ENCODE measurements at places on chromosomes 1 and 21. TPM values are rescaled to one million over a fixed set of nuclear protein-coding genes. Genes with fewer than 3 reads are reported as not detected.

The KRTAP7-1 gene
- not detected for total RNA-seq

The FCN3 gene
- not detected for total RNA-seq

The SERPINC1 gene
- total RNA-seq = 0.18 TPM

The ADORA3 gene
- 0.53 TPM for total RNA-seq

The LIN28A gene
- total RNA-seq = 0.05 TPM

The OR6N1 gene
- total RNA-seq = not detected

The L1TD1 gene
- not detected for total RNA-seq

The EXTL1 gene
- total RNA-seq = not detected

GRCh38 chr1:182163821-182164223 is 102.3 kb upstream of the ZNF648 start:
- no peak for DNase-seq

GRCh38 chr1:228381356-228381755 is 25.3 kb downstream of the TRIM11 start:
- DNase-seq = no peak

- DNase-seq = no peak
Observed at GRCh38 chr1:110597966-110598365, 8.2 kb downstream of the KCNA2 start.

DNA sequence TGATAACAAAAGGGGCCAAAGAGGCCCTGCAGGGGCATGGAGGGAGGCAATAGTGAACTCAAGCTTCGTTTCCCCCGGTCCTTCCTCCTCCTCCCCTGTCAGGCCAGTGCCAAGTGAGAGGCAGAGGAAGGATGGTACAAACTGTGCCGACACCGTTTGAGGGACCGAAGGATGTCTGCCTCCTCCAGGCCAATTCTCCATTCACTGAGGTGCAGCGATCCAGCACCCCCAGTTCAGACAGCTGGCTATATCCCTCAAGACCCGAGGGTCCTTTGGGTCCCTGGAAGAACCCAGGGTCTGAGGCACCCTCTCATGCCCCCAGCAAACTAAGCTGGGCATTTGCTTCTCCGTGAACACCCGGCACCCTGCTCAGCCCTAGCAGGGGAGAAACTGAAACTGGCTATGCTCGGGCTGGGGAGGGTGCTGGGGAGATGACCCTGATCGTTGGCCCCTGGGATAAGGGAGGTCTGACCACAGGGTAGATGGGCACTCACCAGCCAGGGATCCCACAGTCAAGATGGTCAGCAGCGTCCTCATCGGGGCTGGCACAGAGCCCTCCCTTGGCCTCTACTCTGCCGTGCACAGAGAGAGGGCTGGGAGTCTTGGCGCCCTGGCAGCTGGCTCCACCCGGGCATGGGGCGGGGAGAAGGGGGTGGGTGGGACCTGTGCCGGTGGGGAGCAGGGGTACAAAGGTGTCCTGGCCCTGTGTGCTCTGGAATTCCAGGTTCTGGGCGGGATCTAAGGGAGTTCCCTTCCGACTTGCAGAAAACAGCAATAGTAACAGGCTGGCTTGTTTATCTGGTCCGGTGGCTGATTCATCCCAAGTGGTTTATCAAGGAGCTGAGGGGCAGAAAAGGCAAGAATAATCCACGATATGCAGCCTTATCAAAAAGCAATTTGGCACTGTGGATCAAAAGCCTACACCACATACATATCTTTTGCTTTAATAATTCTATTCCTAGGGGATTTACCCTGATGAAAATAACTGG is at the start of gene IL22RA1:
TSS of gene IL22RA1 (minus strand) at position 595 of the 989 bp plus-strand sequence. CDS start at position 537, 58 bp downstream.
- no peak for DNase-seq

DNA sequence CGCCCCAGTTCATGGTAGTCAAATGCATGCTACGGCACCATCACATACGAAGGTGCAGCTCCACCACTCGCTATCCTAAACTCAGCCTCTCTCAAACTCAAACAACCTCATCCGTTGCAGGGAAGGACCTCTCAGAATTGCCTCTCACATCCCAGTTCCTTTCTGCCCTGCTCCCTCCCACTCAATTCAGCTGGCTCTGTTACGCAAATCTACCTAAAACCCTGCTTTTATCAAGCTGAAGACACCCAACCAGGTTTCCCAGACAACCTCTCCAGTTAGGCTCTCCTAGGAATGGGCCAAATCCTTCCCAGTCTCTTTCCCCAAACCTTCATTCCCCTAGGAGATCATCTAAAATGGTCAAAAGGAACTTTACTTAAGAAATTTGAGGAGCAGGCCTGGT is 62.9 kb downstream of the CLSTN1 start:
- no peak for DNase-seq

DNA sequence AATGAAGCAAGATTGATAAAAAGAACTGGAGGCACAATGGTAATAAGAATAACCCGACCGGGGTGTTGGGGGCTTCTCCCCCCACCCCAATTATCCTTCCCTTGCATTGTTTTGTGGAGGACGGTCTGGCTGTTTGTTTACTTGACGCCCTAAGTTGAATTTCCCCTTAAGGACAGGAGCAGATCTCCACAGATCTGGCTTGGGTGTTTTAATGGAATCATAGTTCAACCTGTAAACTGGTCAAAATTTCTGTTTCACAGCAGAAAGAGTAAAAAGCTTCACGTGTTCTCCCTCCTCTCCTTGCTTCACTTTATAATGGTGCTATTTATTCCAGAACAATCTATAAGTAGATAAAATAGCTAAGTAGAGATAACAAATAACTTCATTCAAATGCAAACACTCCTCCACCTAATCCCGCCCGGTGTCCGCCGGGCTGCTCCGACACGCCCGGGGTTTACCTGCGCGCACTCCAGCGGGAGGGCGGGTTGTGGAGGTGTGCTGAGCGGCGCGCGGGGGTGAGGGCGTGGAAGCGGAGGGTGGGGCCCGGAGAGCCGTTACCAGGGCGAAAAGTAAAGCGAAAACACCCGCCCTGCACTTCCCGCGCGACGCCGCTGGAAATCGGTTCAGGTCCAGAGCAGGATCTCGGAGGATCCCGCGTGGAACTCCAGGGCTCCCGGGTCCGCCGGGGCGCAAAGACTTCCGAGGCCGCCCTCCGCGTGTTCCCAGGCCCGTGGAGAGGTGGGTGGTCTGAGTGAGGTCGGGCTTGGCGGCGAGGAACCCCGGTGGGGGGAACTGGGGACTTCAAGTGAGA is 2.0 kb upstream of the ATF3 start:
- DNase-seq = no peak

DNA sequence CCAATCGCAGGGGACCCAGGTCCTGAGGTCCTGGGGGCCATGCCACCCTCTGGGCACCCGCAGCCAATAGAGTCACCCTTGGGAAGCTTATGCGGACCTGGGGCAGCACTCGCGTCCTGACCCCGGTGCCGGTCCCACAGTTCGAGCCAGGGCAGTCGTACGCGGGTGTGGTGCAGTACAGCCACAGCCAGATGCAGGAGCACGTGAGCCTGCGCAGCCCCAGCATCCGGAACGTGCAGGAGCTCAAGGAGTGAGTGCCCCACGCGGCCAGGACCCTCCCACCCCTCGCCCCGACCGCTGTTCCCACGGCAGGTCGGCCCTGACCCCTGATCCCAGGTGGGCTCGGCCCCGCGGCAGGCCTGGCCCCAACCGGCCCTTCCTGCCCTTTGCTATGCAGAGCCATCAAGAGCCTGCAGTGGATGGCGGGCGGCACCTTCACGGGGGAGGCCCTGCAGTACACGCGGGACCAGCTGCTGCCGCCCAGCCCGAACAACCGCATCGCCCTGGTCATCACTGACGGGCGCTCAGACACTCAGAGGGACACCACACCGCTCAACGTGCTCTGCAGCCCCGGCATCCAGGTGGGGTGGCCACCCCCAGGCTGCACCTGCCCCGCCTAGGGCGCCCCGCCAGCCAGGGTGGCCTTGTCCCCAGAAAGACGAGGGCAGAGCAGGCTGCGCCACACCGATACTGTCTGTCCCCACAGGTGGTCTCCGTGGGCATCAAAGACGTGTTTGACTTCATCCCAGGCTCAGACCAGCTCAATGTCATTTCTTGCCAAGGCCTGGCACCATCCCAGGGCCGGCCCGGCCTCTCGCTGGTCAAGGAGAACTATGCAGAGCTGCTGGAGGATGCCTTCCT is 20.5 kb downstream of the COL6A1 start:
- no peak for DNase-seq

DNA sequence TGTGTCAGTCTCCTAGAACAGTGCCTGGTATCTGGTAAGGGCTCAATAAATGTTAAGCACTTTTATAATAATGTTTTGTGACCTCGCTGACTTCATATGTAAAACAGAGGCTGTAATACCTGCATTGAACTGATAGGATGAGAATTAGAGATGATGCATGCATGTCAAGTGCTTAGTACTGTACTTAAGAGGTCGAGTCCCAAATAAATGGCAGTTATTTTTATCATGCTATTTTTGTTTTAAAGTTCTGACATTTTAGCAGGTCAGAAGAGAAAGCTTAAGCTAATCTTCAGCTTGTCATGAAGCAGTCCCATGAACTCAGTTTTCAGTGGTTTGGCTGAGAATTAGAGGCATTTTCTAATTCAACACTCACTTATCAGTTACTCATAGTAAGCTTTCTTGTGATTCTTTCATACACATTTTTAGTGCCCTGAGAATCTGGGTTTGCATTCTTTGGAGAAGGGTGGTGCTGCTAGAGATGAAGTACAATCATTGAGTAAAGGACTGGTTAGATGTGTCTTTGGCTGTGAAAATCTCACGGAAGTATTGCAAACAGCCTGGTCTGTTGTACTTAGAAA is 75.7 kb upstream of the RAVER2 start:
- no peak for DNase-seq

DNA sequence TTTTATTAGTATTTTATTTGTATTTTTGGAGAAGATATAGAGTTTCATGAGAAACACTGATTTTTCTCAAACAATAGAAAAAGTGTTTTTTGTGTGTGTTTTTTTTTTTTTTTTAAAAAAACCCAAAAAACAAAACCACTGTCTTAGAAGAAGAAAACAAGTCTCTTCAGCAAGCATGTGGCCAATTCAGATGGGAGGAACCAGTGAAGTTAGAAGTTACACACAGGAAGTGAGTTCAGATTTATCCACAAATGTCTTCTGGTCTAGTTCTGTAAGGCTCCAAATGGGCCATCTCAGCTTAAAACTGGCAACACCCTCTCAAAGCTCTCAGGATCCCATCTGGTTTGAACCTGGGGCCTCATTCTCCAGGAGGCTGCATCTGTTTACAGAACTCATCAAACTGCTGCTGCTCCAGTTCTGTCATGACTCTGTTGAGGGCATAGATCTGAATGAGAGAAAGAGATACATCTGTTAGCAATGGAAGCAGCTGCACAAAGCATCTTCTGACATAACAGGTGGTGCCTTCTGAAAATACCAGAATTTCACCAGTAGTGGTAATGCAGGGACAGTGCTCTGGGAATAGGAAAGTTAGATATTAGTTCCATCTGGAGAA is 9.8 kb upstream of the ERMAP start:
- no peak for DNase-seq

GRCh38 chr1:221264848-221265247 is 385.6 kb downstream of the HLX start:
- no peak for DNase-seq

DNA sequence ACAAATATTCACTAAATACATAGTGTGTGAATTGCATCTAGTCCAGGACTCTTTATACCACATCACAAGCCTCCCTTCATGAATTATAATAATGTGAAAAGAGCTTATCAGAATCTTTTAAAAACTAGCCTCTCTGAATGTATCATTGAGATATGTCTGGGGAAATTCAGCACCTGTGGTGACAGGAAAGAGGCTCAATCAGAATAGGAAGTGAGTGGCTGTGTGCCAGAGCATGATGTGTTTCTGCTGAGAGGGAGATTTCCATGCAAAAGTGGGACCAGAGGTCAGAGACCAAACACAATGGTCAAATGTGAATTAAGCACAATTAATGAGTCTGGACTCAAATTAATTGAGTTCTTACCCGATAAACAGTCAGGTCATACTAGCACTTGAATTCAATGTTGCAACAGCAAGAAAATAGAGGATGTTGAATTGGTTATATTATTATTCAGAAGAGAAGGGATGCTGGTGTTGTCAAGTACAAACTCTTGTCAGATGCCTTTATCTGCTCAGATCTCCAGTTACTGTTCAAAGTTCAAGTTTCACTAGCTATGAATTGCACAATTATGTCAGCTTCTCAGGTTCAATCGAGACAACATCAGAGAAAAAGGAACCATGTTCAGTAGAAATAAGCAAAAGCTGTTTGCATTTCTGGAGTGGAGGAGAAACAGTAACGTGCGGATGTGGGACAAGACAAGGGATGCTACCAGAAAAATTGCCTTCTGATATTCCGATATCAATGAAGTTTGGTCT is 226.2 kb downstream of the ZNF326 start:
- DNase-seq = no peak

DNA sequence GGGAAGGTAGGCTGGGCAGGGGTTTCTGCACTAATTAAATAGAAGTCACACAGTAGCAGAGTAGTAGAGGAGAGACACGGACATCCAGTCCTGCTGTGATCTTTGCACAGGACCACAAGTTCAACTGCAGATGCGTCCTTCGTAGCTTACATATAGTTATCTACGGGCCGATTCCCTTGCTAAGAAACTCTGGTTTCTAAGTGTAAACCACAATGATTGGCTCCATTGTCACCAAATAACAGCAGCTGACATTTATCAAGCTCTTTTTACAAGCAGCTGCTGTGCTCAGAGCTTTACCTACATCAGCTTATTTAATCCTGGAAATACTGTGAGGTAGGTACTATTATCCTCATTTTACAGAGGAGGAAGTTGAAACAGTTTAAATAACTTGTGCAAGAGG is 3.1 kb downstream of the SLC45A3 start:
- no peak for DNase-seq

- DNase-seq = no peak
Observed at GRCh38 chr1:64654519-64655341, 90.1 kb upstream of the RAVER2 start.

- DNase-seq = no peak
Observed at GRCh38 chr1:29358183-29358582, 121.9 kb downstream of the PTPRU start.

DNA sequence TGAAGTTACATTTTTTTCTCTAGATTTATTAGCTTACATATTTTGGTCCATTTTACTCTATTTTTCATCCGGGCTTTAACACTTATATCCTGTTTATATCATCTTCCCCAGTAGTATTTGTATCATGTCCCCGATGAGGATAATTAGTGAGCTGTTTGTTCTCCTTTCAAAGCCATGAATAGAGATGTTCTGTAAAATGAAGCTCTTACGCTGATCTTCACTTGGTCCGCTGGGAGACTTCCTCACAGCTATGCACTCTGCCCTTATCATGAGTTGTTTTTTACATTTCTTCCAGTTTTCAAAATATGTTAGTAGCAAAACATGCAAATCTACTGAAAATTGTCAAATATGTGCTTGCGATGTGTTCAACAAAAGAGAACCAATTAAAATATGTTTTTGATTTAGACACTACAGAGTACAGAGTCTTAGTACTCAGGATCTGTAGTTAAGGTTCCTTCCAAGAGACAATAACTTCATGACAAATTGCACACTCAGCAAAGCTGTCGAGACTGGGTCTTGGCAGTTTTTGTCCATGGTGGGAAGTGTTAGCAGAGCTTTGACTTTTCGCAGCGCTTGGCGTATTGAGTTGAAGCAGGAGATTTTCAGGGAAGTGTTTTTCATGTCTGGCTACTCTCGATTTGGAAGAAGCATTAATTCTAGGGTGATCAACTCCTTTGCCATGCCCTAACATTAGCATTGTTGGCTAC is 292.0 kb upstream of the ADAMTS5 start:
- DNase-seq = no peak
